ENCODE measurements at places on chromosomes 6 and 20.

- no peak for DNase-seq
Observed at GRCh38 chr20:29740601-29740950, 1516.9 kb upstream of the DEFB115 start.

- DNase-seq, result no peak
Observed at GRCh38 chr6:53673162-53673727, 7.7 kb upstream of the KLHL31 start.

DNA sequence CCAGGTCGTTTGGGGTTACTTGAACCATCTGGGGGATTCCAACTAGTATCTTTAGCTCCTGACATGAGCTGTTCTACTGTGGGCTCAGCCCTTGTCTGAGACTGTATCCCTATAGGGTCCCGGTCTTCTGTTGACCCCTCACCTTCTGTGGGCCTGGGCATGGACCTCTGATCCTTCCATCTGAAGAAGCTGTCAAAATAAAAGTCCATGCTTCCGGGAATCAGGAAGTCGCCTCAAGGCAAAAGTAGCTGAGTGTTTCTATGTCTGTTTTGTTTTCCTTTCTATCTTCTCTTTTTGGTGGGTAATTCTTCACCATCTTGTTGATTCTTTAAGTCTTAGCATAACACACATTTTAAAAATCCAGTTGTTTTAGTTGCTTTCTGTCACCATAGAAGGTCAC lies 30.3 kb downstream of the ITPR3 start:
- DNase-seq, result no peak

DNA sequence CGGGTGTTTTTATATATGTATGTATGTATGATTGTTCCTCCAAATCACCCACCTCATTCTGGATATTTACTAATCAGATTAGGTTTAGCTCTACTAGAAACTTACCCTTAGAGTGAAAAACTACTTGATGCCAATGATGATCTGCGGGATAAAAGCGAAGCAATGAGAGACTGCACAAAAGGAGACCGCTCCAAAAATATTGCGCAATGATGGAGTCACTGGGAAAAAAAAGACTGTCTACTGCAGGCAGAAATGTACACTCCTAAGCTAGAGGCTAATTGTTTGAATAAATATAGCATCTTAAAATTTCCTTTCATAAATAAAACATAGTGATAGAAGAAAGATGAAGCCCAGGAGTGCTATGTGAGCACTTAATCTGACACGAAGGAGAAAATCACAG lies 7.3 kb downstream of the RAB32 start:
- DNase-seq, result no peak

DNA sequence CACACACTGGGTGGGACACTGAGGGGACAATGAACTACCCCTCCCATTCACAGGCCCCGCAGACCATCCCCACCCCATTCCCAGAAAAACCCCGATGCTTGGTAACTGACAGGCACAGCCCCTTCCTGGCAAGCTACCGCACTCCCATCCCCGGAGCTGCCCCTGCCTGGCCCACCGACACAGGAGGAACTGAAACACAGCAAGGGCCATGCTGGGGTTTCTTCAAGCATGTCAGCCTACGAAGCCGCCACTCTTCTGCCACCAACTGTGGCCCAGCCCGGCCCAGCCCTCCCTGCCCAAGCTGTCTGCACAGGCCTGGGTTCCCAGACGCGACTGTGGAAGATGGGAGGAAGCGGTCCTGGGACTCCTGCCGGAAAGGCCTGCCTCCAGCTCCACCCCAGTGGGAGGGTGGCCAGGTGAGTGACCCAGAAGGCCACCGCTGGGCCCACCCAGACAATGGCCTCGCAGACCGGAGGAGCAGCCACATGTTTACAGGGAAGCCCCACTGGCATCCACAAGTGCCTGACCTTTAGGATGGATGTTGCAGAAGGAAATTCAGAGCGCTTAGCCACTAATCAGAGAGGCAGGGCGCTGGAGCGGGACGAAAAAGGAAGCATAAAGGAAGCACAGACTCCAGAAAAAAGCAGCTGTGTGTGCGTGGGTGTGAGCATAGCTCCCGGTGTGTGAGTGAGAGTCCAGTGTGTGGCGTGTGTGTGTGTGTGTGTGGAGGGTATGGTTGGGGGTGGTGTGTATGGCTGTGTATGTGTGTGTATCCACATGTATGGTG lies 91.6 kb downstream of the PRND start:
- DNase-seq, result no peak

DNA sequence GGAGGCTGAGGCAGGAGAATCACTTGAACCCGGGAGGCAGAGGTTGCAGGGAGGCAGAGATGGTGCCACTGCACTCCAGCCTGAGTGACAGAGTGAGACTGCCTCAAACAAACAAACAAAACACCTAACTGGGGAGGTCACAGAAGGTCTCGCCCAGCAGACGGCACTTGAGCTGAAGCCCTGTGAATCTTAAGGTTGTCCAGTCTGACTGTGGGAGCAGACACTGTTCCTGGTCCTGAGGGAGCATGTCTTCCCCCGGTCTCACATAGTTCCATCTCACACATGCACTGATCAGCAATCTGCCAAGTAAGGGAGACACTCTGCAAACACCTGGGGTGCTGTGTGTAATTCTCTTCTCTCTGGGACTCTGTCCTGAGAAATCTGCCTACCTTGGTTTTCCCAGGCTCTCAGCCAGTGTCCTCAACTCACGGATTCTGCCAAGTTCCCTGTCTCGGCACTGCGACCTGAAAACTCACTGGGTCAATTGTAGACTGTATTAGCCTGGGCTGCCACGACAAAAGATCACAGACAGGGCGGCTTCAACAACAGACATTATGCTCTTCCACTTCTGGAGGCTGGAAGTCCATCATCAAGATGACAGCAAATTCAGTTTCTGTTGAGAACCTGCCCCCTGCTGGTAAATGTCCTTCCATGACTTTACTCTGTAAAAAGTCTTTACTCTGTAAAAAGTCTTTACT lies 94.3 kb downstream of the JPH2 start:
- peak; percentile 22 for DNase-seq

GRCh38 chr6:96992343-96992730 lies 67.8 kb downstream of the KLHL32 start:
- no peak for DNase-seq

- peak; percentile 34 for DNase-seq
Observed at GRCh38 chr6:111872401-111873177, 663 bp downstream of the FYN start.

DNA sequence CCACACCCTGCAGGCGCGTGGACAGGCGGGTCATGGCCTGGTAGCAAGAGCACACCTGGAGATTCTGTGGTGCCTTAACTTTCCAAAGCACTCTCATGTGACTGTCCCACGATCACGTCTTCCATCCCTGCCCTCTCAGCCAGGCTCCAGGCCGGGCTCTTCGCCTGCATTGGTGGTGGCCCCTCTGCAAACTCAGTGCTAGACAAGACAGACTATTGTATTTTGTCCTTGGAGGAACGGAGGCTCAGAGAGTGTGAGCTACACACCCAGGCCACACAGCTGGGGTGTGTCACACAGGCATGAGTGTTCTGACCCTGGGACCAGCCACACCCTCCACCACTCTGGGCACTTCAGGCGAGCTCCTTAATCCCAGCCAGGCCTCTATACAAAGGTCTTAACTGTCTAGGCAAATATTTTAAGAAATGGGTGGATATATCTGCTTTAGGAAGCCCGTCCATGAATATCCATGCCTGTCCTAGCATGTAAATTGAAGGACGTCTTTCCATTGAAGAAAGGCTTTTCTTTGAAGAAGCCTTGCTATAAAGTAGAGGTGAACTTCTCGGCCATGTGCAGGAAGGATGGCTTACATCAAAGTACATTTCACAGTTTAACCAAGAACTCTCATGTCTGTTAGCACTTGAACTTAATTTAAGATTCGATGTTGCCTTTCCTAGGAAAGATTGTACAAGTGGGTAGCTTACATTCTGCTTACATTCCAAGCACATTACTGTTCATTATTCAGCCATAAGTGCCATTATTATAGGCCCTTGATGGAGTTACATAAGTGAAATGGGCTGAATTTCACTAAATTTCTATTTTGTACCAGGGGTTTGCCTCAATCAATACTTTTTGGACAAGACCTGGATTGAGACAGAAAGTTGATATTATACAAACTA lies 263.9 kb downstream of the DLL1 start:
- DNase-seq, result no peak

DNA sequence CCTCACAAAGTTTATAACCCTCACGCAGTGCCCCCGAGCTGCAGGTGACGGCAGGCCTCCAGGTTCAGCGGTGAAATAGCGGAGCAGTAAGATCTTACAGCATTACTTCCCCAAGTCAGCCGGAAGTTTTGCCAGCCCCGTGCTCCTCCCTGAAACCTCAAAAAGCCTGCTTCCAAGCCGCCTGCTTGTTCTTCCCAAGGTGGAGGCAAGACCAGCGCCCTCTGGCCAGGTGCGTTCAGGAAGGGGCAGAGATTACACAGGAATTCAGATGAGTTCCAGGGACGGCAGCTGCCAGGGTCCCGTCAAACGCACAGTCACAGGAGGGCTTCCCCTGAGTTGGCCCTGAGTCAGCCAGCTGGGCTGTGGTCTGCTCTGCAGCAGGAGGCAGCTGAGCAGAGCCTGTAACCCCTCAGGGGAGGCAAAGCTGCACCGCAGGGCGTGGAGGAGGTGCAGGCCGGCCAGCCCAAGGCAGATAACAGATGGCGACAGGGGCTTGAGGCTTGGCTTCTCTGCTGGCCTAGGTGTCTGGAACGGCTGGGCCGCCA lies 124.1 kb upstream of the RPS6KA2 start:
- DNase-seq, result no peak

DNA sequence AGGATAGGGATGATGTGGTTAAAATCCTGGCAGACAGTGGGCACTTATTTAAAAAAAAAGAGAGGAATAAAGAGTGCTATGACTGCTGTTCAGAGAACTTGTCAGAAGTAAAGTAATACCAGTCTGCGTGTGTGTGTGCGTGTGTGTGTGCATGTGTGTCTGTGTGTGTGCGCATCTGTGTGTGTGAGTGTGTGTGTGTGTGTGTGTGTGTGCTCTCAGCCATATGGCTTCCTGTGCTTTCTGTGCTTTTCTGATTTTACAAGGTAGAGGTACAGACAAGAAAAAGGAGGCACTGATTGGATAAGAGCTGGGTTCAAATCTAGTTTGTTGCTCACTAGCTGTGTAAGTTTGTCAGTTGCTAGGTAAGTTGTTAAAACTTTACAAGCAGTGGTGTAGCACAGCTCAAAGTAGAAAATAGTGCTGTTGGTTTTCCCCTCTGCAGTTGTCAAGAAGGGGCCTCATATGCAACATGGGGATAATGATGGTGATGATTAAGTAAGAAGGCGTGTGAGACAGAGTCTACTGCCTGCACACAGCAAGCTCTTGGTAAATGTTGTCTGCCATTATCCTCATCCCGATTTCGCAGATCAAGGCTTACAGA lies 155.3 kb upstream of the ZNF217 start:
- no peak for DNase-seq

DNA sequence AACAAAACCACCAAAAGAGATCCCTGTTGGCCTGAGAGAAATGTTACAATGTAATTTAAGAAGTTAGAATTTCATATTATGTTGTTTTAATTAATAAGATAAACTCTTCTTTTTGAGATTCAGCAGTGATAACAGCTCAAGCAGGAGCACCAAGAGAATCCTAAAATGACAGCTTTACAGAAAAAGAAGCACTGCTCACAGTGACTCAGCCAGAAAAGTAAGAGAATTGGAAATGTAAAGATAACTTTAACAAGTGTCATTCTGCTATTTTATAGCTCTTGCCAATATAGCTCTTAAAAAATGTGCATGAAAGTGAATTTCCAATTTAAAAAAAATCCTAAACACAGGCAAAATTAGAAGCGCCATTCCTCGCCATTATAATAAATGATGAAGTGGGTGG lies 111.3 kb downstream of the UBE3D start:
- no peak for DNase-seq

DNA sequence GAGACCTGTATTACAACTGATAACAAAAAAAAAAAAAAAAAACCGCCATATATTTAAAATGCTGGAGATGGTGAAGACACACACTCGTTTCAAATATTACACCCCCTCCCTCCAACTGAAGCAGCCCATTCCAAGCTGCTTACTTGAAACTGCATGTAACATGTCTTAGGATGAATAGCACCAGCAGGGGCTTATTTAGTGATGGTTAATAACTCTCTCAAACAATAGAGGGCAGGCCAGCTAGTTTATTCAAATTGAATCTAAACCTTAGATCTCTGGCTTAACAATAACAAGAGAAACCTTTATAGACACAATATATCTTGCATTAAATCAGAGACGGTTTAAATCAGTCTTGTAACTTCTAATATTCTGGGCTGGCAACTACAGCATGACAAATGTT lies 9.3 kb upstream of the JPH2 start:
- DNase-seq, result no peak

GRCh38 chr6:159490298-159490937 lies 202.6 kb downstream of the SOD2 start:
- peak; percentile 21 for DNase-seq

DNA sequence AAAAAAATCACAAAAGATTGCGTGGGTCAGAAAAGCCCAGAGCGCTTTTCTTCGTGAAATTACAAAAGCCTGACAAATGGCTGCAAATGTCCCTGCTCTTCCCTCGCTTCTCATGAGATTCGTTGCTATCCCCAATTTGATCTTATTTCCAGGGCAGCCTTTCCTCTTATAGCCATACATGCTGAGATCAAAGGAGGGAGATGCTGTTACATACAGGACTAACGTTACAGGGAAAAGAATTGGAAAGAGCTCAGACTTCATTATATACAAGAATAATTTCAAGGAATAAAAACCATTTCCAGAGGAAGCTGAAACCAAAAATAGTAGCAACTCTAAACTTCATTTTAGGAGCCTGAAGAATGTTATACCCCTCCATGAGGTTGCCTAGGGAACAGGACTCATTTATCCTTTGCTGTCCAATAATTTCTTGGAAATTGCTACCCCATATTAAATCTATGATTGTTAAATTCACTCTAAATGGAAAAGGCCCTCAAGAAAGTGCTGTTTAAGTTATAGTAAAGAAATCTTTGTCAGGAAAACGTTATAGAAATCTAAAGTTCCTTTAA lies 81.0 kb downstream of the METTL24 start:
- no peak for DNase-seq

GRCh38 chr6:41639809-41640371 lies 1.6 kb downstream of the MDFI start:
- DNase-seq, result no peak

GRCh38 chr6:65938000-65938399 lies 231.0 kb upstream of the EYS start:
- no peak for DNase-seq

GRCh38 chr6:55450005-55450404 lies 122.7 kb downstream of the GFRAL start:
- DNase-seq, result no peak

- no peak for DNase-seq
Observed at GRCh38 chr6:82362878-82363427, 664 bp upstream of the TPBG start.

GRCh38 chr6:3041147-3041546 lies 27.1 kb upstream of the RIPK1 start:
- no peak for DNase-seq

DNA sequence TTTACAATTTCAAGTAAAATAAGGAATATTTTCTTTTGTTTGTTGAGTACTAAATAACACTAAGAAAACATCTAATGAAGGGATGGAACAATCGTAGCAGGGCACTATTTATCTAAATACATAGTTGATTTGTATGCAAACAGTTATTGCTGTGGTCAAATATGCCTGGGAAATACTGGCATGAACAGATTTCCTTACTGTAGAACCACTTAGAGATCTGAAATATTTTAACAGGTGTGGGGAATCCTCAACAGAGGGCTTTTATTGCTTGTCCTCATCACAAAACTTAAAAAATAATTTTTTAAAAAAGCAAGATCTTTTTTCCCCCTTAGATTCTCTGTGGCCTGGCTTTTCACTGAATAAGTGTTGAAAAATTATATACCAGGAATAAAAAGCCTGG lies 233.0 kb upstream of the FAM83B start:
- DNase-seq, result no peak

All from pons (tissue), 1 donor.